ENCODE measurements at places on chromosomes 16 and 17.

DNA sequence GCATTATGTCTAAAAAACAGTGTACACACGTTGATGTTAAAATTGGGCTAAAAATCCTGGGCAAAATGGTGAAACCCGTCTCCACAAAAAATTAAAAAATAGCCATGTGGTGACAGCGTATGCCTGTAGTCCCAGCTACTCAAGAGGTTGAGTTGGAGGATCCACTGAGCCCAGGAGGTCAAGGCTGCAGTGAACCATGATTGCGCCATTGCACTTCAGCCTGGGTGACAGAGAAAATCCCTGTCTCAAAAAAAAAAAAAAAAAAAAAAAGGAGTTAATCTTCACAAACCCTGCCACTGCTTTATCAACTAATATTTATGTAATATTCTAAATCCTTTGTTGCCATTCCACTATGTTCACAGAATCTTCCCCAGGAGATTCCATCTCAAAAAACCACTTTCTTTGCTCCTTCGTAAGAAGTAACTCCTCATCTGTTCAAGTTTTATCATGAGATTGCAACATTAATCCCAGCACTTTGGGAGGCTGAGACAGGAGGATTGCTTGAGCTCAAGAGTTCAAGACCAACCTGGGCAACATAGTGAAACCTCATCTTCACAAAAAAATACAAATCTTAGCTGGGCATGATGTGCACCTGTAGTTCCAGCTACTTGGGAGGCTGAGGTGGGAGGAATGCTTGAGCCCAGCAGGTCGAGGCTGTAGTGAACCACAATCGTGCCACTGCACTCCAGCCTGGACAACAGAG is 1.9 kb upstream of the C16orf87 start:
- DNase-seq = no peak

DNA sequence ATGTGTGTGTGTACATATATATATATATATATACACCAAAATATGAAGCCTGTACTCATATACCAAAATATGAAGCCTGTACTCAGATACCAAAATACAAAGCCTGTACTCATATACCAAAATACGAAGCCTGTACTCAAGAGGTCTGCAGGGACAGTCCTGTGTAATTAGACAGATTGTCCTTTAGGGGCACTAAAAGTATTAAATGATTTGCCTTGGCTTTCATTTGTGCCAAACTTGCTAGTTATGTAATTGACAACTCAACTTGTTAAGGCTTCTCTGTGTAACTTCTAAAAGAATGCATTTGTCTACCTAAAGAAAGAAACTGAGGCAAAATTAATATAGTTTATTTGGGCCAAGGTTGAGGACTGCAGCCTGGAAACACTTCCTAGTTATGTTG is 30.8 kb upstream of the DHX40 start:
- no peak for DNase-seq

- DNase-seq = no peak
Observed at GRCh38 chr16:74837056-74837455, 62.4 kb upstream of the FA2H start.

DNA sequence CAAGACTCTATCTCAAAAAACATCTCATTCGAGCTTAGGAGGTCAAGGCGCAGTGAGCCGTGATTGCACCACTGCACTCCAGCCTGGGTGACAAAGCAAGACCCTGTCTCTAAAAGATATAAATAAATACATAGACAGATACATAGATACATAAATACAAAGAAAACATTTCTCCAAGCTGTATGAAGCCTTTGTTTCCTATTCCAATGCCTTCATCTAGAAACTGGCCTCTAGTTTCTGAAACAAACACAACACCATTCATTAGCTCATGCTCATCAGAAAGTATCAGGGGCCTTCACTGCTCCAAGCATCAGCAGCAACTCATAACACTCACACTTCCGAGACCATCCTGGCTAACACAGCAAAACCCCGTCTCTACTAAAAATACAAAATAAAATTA is 10.3 kb upstream of the ASGR2 start:
- no peak for DNase-seq

- DNase-seq = peak; percentile 37
Observed at GRCh38 chr17:57557834-57558681, 187.0 kb downstream of the CCDC182 start.

DNA sequence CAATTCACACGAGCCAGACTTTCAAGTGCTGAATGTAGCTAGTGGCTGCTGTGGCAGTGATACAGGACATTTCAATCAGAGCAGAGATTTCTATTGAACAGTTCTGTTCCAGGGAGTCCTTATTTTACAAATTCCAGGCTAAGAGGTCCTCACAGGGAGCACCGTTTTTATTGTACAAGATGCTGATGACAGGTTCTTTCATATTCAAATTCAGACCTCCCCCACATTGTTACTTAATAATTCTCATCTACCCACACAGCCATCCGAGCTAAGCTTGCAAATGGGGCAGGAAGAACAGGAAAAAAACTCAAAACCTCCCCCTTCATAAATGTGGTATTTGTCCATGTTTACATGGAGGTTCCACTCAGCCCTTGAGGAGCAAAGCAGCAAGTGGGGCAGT is 9.8 kb downstream of the GABARAPL2 start:
- no peak for DNase-seq

Measured in NCI-H1436 treated with DMSO at 0.1 percent for 48 hours (cell line).